ENCODE measurements at places on chromosomes 6 and 20.

GRCh38 chr20:40979247-40979646 is 49.4 kb upstream of the TOP1 start:
- no peak for DNase-seq

GRCh38 chr20:38170826-38171674 is 6.0 kb upstream of the TGM2 start:
- no peak for DNase-seq

GRCh38 chr20:13046409-13046808 is 37.6 kb downstream of the SPTLC3 start:
- peak; percentile 7 for DNase-seq

DNA sequence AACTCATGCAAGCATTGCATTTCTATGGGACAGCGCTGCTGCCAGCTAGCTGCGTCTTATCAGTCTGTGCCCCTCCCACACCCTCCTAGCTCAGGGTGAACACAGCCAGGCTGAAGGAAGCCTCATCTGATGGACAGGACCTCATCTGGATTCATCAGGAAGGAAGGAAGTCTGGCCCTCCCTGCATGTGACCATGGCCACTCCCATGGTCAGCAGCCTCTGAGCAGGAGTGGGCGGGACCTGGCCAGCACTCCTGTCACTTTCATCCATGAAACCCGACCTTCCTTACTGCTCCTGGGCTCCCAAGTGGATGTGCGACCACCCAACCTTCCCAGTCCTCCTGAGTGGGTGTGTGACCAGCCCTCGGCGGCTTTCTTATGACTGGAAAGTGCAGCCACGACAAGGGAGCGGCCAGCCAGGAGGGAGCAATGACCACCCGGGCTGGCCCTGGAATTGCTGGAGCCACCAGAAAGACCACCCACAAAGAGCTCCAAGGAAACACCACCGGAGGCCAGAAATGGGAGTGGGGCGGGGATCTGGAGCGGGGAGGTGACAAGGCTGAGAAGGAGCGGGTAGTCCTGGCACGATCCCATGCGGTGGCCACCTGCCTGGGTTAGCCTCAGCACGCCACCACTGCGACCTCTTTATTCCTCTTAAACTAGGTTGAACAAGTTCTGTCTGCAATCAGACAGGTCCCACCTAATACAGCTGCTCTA is 241.2 kb downstream of the TTLL2 start:
- peak; percentile 9 for DNase-seq

- no peak for DNase-seq
Measured at GRCh38 chr6:28408076-28408802, 8.7 kb upstream of the ZSCAN12 start.

GRCh38 chr20:8163543-8163942 is 31.5 kb downstream of the PLCB1 start:
- no peak for DNase-seq

DNA sequence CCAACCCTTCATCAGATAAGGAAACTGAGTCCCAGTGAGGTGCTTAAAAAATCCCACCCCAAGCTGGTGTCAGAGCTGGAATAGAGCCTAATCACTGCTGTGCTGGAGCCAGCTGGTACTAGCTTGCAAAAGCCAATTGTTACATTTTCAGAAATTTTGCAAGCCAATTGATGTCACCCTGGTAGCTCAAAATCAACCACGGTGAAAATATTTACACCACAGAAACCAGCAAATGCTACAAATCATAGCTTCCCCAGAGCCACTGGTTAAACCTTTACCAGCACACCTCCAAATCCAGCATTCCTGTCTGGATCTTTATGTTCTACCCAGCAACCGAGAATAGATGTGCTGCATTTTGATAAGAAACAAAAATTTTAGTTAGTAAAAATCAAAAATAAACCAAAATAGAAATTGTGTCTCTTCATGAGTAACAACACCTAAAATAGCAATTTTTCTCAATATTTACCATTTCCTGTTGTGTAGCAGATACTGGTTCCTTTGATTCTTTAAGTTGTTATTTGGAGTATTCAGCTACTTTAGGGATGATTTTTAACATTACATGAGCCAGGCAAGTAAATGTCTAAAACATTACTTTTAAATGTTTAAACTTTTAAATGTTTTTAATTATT is 7.2 kb upstream of the LCA5 start:
- no peak for DNase-seq

DNA sequence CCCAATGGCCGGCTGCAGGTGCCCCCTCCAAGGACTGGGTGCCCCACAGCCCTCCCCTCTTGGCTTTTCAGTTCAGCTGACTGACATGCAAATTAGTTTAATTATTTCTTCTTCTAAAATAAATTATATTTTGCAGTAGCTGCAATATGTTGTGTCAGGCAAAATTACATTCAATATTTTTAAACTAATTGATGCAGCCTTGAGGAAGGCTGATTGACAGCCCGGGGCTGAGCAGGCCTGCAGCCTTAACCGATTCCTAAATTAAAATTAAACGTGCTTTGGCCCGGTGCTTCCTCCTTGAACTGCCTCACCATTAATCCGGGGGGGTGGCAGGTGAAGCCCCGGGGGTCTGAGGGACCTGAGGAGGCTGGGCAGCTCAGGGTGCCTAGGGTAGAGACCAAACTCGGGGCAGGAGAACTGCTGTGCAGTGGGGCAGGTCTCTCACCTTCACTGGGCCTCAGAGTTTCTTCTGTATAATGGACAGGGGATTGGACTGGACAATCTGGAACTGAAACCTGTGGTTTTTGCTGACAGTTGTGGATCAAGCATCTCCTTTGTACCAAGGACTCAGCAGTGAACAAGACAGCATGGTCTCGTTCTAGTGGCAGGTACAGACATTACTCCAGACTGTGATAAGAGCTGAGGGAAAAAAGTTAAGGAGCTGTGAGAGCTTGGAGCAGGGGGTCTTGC is 72.5 kb downstream of the CD40 start:
- DNase-seq: no peak

GRCh38 chr20:38043512-38044300 is 10.2 kb downstream of the RPRD1B start:
- DNase-seq: no peak

DNA sequence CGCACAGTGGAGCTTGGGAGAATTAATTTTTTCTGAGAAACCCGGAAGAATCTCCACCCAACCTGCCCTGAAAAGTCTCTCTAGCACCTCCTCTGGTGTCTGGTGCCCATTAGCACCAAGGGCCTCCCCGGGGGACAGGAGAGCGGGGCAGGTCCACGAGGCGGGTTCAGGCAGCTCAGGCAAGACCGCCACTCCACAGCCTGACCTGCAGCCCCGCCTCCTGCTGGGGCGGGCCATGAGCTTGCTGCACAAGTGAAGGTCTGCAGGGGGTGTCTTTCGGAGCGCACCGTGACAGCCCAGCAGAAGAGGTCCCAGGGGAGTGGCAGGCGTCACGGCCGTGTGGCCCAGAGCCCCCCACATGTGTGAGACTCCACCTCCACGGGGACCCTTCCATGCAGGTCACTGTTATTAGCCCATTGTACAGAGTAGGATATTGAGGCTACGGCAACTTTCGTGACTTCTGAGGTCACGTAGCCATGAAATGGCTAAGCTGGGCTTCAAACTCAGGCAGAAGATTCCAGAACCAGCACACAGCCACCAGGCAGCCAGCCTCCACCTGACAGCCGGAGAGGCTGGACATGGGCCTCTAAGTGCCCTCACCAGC is 63.9 kb upstream of the SLCO4A1 start:
- peak; percentile 49 for DNase-seq

DNA sequence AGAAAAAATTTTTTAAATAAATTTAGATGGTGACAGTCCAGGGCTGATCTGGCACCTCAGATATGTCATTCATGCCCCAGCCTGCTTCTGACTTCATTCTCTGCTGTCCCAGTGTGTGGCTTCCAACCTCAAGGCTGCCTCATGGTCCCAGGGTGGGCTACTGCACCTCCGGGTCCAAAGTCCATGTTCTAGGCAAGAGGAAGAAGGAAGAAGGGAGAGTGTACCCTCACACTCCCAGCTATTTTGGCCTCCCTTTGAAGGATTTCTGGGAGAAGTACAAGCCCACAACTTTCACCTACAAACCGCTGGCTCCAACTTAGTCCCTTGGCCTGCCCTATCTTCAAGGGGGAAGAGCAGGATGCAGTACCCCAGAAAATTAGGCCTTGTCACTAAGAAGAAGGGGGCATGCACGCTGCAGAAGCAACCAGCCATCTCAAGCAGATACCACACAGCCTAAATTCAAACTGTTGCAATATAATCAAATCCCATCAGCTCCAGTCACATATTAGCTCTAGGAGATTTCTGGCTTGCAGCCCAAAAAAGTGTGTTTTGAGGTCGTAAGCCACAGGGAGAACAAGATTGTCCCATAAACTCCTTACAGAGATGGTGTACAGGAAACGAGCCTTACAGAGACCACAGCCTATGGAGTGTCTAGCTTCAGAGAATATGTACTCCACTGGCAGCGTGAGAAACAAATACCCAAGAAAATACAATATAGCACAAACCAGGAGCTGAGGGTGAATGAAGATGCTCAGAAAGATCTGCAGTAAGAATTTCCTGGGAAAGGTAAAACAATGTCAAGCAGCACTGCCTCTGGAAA is 906 bp upstream of the BTN3A2 start:
- DNase-seq: peak; percentile 16

GRCh38 chr20:21693322-21693721 is 12.1 kb upstream of the PAX1 start:
- DNase-seq: peak; percentile 17

- no peak for DNase-seq
Measured at GRCh38 chr6:145787688-145788087, 26.9 kb downstream of the FBXO30 start.

DNA sequence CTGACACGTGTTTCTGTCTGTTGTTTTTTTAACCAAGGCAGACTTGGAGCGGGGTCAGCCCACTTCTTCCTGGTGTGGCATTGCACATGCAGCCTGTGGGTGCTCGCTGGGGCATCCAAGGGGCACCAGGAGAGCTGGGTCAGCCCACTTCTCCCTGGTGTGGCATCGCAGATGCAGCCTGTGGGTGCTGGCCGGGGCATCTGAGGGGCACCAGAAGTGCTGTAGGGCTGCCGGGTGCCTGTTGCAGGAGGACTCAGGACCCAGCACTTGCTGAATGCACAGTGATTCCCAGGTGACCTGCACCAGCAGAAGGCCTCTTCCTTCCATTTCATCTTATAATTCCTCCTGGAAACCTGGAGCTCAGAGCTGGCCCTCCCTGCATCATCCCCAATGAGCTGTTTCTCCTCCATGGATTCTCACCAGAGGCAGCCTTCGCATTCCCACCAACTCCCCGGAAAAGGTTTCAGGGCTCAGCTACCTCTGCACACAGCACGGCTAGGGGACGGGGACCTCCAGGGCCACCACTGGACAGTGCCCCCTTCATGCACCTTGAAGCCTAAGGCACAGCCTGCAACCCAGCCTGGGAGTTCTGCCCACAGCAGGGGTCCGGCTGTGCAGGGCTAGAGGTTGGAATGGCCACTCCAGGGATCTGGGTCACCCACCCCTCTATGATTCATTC is 218.8 kb downstream of the TAF4 start:
- no peak for DNase-seq

GRCh38 chr6:143605906-143606521 is 71.8 kb upstream of the PHACTR2 start:
- DNase-seq: no peak

DNA sequence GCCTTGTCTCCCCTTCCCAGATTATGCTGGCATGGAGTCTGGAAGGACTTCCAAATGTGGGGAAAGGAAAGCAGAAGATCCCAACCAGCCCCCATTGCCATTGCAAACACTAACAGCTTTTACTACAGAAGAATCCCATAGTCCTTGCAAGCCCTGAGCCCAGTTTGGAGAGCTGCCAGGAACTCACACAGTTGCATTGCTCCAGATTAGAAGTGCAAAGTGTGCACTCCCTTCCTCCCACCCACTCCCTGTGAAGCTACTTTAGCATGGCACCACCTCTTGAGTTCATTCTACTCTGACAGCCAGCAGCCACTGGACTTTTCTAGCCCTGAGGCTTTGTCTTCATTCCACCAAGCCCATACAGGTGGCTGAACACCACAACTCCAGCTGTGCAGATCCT is 67.6 kb downstream of the SLC22A2 start:
- DNase-seq: no peak

- DNase-seq: no peak
Measured at GRCh38 chr6:108944707-108945680, 96.8 kb downstream of the ARMC2 start.

GRCh38 chr20:49534255-49534712 is 33.7 kb downstream of the PTGIS start:
- DNase-seq: peak; percentile 95

DNA sequence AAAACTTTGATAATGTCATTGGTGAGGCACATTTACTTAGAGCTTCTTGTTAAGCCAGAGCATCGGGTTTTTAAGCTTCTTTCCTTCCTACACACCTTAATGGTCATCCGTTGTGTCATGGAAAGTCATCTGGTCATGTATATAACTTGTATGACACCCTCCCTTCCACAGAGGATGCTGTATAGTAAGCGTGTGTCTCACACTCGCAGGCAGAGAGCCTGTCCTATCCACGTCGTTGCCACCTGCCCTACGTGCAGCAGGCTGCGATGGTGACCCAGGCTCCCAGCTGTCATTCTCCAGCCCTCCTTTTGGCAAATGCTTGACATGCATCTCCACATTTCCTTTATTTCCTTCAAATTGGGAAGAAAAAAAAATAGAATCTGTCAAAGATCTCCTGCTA is 85.6 kb downstream of the MYB start:
- no peak for DNase-seq

DNA sequence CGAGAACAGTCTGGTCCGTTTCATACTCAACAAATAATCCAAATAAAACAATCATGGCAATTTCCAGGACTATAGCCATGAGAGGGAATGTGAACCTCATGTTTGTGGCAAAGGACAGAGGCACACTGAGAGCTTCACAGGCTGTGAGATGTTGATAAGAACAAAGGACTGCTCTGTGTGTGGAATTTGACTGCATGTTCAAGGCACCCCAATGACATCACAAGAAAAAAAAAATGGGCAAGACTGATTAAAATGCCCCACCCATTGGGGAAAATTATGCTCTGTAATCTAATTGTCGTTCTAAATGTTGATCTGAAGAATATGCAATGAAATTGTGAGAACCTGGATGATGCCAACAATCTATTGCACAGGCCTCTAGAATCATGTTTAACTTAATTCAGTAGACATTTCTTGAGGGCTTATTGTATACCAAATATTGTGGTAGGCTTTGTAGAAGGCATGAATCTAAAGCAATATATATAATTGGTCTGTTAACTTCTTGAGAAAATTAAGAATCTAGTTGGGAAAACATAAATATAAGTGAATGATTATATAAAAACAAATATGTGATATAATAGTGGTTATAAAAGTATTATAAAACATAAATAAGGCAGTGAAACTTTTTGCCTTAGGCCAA is at the start of gene RHAG:
TSS of gene RHAG (minus strand) at position 127 of the 637 bp plus-strand sequence. CDS start at position 100, 27 bp downstream.
- DNase-seq: no peak

GRCh38 chr6:17125407-17125806 is 23.6 kb downstream of the STMND1 start:
- no peak for DNase-seq

GRCh38 chr6:2186516-2186915 is 58.9 kb downstream of the GMDS start:
- DNase-seq: no peak

Data from HT-29 (cell line).